ENCODE measurements at places on chromosomes 7 and 10.

- DNase-seq: no peak
Observed at GRCh38 chr7:4742852-4743251, 32.6 kb upstream of the AP5Z1 start.

- no peak for DNase-seq
Observed at GRCh38 chr7:130140551-130141160, 64.5 kb downstream of the TMEM209 start.

- no peak for DNase-seq
Observed at GRCh38 chr10:17028798-17029197, 100.8 kb downstream of the CUBN start.

GRCh38 chr7:64625114-64626082 is 40.5 kb upstream of the ZNF107 start:
- DNase-seq: no peak

DNA sequence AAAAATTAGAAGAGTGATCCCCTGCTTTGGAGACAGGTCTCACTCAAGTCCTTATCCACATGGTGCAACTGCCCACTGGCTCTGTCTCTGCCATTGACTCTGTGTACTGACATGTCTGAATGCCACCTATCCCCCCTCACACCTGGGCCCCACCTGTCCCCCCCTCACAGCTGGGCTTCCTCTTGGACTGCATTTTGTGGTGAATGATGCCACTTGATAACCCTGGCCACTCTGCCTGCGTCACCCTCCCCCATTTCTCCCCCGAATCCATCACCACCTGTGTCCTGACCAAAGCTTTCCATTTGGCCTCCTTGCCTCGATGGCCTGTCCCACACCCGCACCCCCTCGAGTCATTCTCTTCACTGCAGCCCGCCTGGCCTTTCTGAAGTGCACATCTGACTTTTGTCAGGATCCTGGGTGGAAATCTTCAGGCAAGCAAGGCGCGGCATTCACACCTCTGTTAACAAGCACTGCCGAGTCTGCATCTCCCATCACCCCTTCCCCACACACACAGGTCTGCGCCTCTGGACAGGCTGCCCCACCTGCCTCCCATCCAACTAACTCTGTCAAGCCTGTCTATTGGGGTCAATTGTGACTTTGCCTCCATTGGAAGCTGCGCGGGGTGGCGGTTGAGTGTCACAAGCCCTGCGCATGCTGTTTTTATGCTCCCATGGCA is 175.3 kb upstream of the KLF14 start:
- DNase-seq: no peak

DNA sequence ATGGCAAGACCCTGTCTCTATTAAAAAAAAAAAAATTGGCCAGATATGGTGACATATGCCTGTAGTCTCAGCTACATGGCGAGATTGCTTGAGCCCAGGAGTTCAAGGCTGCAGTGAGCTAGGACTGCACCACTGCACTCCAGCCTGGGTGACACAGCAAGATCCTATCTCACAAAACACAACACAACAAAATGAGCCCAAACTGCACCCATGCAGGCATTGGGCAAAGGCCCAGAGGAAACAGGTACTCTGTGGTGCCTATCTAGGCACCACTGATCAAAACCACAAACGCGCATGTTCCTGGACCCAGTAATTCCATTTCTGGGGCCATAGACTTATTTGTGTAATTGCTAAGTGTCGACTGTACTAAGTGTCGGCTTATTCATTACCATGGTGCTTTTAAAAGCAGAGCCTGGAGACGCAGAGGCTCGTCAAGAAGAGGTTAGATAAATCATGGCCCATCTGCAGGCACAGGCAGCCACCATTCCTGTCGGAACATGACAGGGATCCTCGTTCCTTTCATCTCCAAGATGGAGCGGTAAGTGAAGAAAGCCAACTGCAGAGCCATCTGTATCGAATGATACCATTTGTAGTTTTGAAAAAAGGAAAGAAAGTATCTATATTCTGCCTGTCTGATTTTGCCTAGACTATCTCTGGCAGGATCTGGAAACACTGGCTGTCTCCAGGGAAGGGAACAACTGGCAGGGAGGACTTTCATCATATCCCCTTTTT is 160.4 kb upstream of the RHEB start:
- no peak for DNase-seq

Data from NCI-H1417 treated with DMSO at 0.1 percent for 48 hours (cell line).